Hepatocyte (in vitro differentiated cells): ENCODE measurements at places on chromosomes 12 and 14.

DNA sequence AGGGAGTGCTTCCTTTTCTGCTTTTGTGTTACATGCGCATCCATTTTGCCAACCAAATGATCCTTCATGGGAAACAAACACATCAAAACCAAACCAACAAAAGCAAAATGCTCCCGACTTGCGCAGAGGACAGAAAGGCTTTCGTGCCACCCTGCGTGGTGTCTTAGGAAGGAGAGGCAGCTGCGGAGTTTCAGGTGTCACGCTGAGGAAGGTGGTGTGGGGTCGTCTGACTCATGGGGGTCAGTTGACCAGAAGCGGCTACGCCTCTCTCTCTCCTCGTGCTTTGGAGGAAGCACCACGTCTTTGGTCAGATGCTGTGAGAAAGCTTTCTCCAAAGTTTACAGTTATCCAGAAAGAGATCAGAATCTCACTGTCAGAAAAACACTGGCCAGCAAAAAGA is 7.9 kb downstream of the EMP1 start:
- DNase-seq: no peak

DNA sequence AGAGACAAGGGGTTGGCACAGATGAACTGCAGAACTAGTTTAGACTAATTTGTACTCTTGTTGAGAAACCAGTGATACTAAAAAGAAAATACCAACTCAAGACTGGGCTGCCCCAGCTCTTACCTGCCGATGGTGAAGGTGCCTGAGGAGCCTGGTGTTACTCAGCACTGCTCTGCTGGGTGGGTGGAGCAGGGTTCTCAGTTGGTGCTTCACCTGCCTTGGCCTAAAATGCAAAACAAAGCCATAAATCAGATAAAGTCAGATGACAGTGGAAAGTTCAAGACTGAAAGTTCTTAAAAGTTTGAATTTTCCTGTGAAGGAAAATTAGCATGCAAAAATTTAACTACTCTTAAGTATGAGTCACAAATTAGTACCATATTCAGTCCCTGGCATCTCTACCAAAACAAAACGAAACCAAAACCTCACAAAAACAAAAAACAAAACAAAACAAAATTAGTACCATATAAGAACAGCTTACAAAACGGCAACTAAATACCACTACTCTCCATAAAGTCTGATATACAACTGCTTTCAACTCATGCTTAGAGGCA is 21.9 kb downstream of the YBX3 start:
- DNase-seq: no peak

- no peak for DNase-seq
Observed at GRCh38 chr12:117053050-117053400, 46.2 kb downstream of the TESC start.

DNA sequence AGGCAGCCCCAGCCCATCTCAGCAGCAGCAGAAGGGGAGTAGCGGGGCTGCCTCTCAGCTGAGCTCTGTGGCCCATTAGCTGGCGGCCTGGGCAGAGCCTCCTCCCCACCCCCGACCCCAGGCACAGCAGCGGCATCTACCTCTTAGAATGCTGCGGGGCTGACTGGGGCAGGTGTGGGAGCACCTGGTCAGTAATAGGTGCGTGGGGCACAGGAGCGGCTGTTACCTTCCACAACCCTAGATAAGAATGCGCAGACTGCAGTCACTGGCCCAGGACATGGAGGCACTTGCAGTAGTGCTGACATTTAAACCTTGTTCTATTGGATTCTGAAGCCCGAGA is 35.6 kb downstream of the SYNE3 start:
- no peak for DNase-seq

- no peak for DNase-seq
Observed at GRCh38 chr12:116860263-116860662, 21.0 kb downstream of the HRK start.

DNA sequence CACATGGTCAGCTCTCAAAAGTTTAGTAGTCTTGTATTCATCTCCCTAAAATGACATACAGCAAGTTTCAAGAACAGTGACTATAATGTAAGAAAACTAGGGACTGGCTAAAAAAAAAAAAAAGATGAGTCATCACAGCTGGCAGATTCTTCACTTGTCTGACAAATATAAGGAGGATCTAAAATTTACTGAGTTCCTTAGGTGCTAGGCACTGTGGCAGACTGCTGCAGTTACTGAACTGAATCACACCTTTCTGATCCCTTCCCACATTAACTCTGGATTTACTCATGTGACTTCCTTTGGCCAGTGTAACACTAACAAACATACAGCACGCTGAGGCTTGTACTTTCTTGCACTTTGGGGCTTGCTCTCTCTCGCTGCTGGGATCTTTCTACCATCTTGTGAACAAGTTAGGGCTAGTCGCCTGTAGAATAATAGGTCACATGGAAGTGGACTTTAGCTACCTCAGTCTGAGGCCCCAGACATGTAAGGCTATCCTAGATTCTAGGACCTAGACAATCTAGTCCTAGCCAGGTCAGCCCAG is 32.1 kb downstream of the BAZ1A start:
- no peak for DNase-seq

- no peak for DNase-seq
Observed at GRCh38 chr12:77973579-77973978, 142.9 kb downstream of the NAV3 start.

DNA sequence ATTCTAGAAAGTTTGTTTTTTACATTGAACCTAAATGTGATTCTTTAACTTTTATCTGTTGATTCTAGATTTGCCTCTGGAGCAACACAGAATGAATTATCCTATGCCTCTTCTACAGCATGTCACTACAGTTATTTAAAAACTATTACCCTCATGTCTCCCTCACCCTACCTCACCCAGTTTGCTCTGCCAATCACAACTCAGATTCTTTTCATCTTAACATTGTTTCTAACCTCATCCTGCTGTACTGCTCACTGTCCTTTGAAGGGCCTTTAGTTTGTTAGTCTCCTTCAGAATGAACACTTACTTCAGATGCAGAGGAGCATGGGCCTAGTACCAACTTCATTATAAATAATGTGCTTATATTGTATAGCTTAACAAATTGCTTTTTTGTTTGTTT is 21.5 kb downstream of the YLPM1 start:
- no peak for DNase-seq

DNA sequence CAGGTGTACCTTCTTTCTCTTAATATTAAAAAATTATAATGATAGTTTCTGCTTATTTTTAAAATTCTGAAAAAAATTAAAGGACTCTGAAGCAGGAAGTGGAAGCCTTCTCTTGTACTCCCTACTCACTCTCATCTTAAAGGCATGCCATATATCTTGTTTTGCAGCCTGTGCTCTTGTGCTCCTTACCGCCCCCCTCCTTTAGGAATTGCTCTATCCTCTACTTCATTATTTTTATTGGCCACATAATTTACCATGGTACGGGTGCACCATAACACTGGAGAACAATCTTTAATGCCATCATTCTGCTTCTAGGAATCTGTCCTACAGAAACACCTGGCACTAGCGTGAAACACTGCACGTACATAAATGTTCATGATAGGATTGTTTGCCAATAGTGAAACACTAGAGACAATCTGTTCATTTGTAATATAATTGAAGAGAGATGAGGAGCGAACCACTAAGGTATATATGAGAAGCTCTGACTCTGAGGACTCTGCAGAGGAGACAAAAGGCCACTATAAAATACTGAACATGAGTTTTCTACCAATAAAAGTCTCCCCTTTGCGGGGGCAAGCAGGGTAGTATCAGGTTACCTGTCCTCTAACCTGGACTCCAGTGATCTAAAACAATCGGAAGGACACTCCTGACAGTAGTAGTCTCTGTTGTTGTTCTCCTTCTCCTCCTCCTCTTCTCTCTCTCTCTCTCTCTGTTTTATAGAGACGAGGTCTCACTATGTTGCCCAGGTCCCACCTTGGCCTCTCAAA is 6.3 kb upstream of the NYNRIN start:
- DNase-seq: peak; percentile 46

GRCh38 chr14:81485781-81486180 is 47.9 kb downstream of the SEL1L start:
- no peak for DNase-seq

- DNase-seq: no peak
Observed at GRCh38 chr12:91179315-91179714, 3.3 kb downstream of the DCN start.

DNA sequence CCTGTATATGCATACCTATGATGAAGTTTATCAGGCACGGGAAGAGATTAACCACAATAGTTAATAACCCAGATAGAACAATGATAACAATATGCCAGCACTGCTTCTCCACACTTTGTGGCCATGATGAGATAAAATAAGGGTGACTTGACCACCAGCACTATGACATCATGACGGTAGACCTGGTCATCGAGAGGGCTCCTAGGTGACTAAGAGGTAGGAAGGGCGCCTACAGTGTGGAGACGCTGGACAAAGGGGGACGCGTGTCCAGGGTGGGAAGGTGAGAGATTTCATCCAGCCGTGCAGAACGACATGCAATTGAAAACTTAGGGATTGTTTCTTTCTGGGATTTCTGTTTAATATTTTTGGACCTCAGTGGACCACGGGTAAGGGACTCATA is 221.8 kb upstream of the RTL1 start:
- no peak for DNase-seq

DNA sequence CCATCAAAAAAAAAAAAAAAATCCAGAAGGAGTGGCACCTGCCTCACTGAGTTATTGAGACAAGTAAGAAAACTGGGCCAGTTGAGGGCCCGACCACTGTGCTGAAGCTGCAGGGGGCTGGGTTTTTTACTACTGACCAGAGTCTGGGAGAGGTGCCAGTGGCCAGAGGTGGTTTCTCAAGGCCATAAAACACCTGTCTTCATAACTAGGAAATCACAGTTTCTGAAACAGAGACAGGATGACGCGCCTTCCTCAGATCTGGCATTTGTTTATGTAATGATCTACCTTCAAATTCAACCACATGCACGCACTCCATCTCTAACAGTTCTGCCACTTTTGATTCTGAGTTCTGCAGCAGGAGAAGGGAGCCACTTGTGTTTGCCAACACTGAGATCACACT is 12.7 kb downstream of the TSPAN11 start:
- DNase-seq: no peak

DNA sequence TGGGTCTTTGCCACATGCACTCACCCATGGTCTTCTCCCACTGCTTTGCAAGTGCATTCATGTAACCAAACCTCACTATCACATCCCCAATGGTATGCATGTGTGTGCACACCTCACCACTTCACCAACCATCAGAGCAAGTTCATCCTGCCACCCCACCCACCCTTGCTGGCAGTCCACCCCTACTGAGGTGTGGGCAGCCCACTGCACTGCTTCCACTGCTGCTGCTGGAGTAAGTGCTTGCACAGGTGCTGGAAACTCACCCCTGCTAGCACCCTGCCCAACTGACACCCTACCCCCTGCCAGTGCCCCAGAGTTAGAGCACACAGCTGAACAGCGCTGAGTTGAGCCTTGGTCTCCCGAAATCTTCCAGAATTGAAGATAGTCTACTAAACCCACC is 46.1 kb upstream of the CLEC14A start:
- no peak for DNase-seq
